ENCODE measurements at places on chromosomes 4 and X. TPM values are rescaled to one million over a fixed set of nuclear protein-coding genes. Genes with fewer than 3 reads are reported as not detected.
A peak's percentile ranks its signal among the peaks of the same experiment; 100 is the strongest.

GRCh38 chr4:127498366-127498765 is 134.4 kb upstream of the INTU start:
- no peak overlapping the region for H3K4me3 ChIP-seq
- H3K27ac ChIP-seq: no peak overlapping the region
- H3K36me3 ChIP-seq: no peaks in the 10 kb centered on the region
- no peak for DNase-seq
- no peaks in the 10 kb centered on the region for H3K27me3 ChIP-seq

GRCh38 chr4:2852481-2852921 is 8.9 kb downstream of the ADD1 start:
- H3K27ac ChIP-seq: peak overlapping the region; percentile 65
- peak; percentile 80 for DNase-seq
- H3K4me3 ChIP-seq: no peak overlapping the region
- H3K27me3 ChIP-seq: no peaks in the 10 kb centered on the region
- peaks cover 82% of the 10 kb centered on the region for H3K4me1 ChIP-seq

GRCh38 chr4:173269280-173269679 is 64.9 kb downstream of the HMGB2 start:
- no peak overlapping the region for H3K4me3 ChIP-seq
- no peak overlapping the region for H3K27ac ChIP-seq
- H3K27me3 ChIP-seq: no peaks in the 10 kb centered on the region
- H3K4me1 ChIP-seq: peaks cover 25% of the 10 kb centered on the region
- DNase-seq: no peak

DNA sequence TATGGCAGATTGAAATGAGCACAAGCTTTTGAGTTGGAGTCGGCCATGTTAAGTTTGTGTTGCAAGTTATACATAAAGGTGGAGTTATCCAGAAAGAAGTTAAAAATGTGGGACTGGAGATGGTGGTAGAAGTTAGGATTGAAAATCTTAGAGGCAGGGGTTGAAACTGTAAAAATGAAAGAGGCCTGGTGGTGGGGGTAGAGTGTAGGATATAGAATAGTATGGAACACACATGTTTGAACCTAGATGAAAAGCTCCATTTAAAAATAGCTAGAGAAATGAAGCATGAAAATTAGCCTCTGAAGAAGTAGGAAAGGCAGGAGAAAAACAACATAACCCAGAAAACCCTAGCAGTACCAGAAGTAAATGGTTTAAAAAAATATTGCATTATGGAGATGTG is 131.8 kb upstream of the ENPEP start:
- no peaks in the 10 kb centered on the region for H3K4me1 ChIP-seq
- no peaks in the 10 kb centered on the region for H3K27me3 ChIP-seq
- H3K4me3 ChIP-seq: no peak overlapping the region
- no peaks in the 10 kb centered on the region for H3K36me3 ChIP-seq
- DNase-seq: no peak

GRCh38 chr4:139851639-139852038 is 186.0 kb downstream of the MGST2 start:
- no peaks in the 10 kb centered on the region for H3K36me3 ChIP-seq
- no peak overlapping the region for H3K27ac ChIP-seq
- H3K4me3 ChIP-seq: no peak overlapping the region
- DNase-seq: no peak
- H3K27me3 ChIP-seq: no peaks in the 10 kb centered on the region

Gene GPRASP2
- total RNA-seq: 15.3 TPM

- H3K4me1 ChIP-seq: no peaks in the 10 kb centered on the region
- H3K36me3 ChIP-seq: no peaks in the 10 kb centered on the region
- H3K27me3 ChIP-seq: peaks cover 12% of the 10 kb centered on the region
- no peak overlapping the region for H3K27ac ChIP-seq
Measured at GRCh38 chr4:56040842-56041241, 92.1 kb downstream of the CEP135 start.

Gene DRP2
- total RNA-seq: not detected

DNA sequence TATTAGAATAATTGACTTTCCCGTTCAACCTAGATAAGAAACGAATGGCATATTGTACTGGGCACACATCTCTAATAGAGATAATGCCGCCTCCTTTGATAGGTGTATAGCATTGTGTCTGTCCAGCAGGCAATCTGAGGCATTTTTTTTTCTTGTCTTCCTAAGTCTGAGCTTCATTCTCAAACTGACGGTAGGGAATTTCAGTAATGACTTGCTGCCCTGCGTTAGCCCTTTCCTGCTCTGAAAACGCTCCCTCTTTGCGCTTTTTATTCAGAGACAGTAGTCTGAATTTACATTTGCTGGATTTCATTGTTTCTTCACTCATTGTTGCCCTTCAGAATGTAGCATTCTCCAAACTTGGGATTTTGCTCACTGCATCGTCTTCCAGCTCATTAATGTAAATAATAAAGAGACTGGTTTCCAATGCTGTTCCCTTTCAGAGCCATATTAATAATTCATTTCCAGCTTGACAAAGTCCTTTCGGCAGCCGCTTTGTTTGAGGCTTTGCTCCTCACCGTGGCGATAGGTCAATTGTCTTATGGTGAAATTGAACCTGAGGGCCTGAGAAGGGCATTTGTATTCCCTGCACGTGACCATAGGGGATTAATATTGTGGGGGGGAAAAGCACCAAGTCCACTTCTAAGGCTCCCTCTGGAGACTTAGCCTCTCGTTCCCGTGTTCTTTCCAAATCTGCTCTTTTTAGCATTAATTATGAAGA is 412.1 kb downstream of the SMARCA1 start:
- DNase-seq: no peak
- H3K27ac ChIP-seq: no peak overlapping the region
- no peak overlapping the region for H3K4me3 ChIP-seq
- H3K27me3 ChIP-seq: no peaks in the 10 kb centered on the region

- no peaks in the 10 kb centered on the region for H3K4me1 ChIP-seq
- no peak overlapping the region for H3K27ac ChIP-seq
- H3K4me3 ChIP-seq: no peak overlapping the region
Measured at GRCh38 chrX:66110112-66110511, 53.9 kb upstream of the HEPH start.

Gene AMBN
- total RNA-seq: not detected

DNA sequence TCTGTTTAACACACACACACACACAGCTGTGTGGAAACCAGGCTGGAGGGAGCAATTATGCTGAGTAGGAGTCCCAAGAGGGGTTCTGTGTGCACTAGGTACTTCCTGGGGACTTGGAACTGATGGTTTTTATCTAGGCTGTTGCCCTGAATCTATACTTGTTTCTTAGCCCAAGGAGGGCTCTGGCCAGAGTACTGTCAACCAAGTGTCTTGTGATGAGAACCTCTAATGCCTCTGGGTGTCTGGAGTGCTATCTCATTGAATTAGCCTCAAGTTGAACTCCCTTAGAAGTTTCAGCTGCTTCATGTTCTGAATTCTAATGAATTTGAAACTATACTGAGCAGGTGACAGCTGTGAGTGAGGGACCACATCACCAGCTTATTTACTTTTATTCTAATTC is 16.6 kb downstream of the ARHGAP24 start:
- H3K27me3 ChIP-seq: no peaks in the 10 kb centered on the region
- no peak overlapping the region for H3K4me3 ChIP-seq
- H3K27ac ChIP-seq: peak overlapping the region; percentile 51
- peaks cover 3% of the 10 kb centered on the region for H3K4me1 ChIP-seq

Gene TMEM255A
- total RNA-seq: 2.4 TPM

Gene MAGED4
- total RNA-seq: 0.32 TPM

Gene CACNA1F
- total RNA-seq: 0.06 TPM

DNA sequence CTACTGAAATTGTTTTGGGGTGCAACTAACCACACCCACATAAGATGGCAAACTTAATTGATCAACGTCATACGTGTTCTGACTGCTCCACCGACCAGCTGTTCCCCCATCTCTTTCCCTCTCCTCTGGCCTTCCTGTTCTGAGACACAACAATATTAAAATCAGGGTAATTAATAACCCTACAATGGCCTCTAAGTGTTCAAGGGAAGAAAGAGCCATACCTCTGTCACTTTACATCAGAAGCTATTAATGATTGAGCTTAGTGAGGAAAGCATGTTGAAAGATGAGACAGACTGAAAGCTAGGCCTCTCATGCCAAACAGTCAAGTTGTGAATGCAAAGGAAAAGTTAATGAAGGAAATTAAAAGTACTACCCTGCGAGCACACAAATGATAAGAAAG is 173.9 kb upstream of the FTHL17 start:
- no peak overlapping the region for H3K4me3 ChIP-seq
- H3K27me3 ChIP-seq: no peaks in the 10 kb centered on the region
- H3K36me3 ChIP-seq: no peaks in the 10 kb centered on the region
- H3K27ac ChIP-seq: no peak overlapping the region
- no peaks in the 10 kb centered on the region for H3K4me1 ChIP-seq

DNA sequence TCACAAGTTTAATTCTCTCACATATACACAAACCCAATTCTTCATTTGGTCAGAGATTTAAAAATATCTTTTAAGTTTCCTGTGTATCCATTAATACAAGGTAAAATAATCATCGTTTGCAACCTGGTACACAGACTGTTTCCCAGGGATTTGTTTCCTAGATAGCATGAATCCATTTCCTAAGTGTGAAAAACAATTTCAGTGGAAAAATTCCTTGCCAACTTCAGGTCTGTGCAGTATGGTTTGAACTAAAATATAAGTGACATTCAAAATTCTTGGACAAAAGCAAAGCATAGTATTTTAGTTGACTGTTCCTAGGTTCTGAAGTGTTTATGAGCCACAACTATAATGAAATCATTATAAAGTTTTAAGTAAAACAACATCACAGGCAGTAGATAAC is 24.4 kb downstream of the NAF1 start:
- H3K36me3 ChIP-seq: no peaks in the 10 kb centered on the region
- no peaks in the 10 kb centered on the region for H3K4me1 ChIP-seq
- H3K27ac ChIP-seq: no peak overlapping the region

- no peaks in the 10 kb centered on the region for H3K27me3 ChIP-seq
- no peak for DNase-seq
Measured at GRCh38 chrX:18173494-18174180, 47.0 kb downstream of the BEND2 start.

Gene CLTRN
- total RNA-seq: 1.2 TPM

- H3K27ac ChIP-seq: no peak overlapping the region
- no peaks in the 10 kb centered on the region for H3K27me3 ChIP-seq
- no peak for DNase-seq
- H3K4me1 ChIP-seq: no peaks in the 10 kb centered on the region
- H3K4me3 ChIP-seq: no peak overlapping the region
- H3K36me3 ChIP-seq: no peaks in the 10 kb centered on the region
Measured at GRCh38 chrX:7389576-7389975, 241.6 kb upstream of the PUDP start.

Gene PPP1R2C
- not detected for total RNA-seq

DNA sequence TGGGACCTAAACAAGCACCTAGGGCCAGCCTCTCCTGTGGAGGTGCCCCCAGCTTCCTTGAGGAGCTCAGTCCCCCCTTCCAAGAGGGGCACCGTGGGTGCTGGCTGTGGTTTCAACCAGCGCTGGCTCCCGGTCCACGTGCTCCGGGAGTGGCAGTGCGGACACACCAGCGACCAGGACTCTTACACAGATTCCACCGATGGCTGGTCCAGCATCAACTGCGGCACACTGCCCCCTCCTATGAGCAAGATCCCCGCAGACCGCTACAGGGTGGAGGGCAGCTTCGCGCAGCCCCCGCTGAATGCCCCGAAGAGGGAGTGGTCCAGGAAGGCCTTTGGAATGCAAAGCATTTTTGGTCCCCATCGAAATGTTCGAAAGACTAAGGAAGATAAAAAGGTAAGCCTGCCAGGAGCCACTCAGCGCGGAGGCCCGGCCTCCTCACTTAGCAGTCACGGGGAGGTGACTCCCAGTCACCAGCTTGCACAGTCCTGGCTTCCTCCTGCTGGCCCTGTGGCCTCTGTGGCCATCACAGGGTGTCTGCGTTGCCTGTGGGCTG is 24.9 kb downstream of the RGS12 start:
- peak; percentile 16 for DNase-seq
- no peaks in the 10 kb centered on the region for H3K36me3 ChIP-seq
- H3K4me3 ChIP-seq: no peak overlapping the region
- H3K4me1 ChIP-seq: peaks cover 19% of the 10 kb centered on the region

GRCh38 chrX:71976753-71977152 is 66.1 kb downstream of the NHSL2 start:
- DNase-seq: no peak
- no peaks in the 10 kb centered on the region for H3K4me1 ChIP-seq
- no peaks in the 10 kb centered on the region for H3K27me3 ChIP-seq
- no peak overlapping the region for H3K27ac ChIP-seq

- no peaks in the 10 kb centered on the region for H3K27me3 ChIP-seq
- no peak for DNase-seq
- H3K4me3 ChIP-seq: no peak overlapping the region
Measured at GRCh38 chr4:87366521-87367162, 24.3 kb downstream of the HSD17B11 start.

- H3K4me3 ChIP-seq: no peak overlapping the region
- H3K27me3 ChIP-seq: no peaks in the 10 kb centered on the region
- no peaks in the 10 kb centered on the region for H3K36me3 ChIP-seq
- no peak for DNase-seq
- no peaks in the 10 kb centered on the region for H3K4me1 ChIP-seq
Measured at GRCh38 chrX:34197946-34198345, 65.8 kb upstream of the FAM47A start.

Gene XK
- total RNA-seq: 16.4 TPM

DNA sequence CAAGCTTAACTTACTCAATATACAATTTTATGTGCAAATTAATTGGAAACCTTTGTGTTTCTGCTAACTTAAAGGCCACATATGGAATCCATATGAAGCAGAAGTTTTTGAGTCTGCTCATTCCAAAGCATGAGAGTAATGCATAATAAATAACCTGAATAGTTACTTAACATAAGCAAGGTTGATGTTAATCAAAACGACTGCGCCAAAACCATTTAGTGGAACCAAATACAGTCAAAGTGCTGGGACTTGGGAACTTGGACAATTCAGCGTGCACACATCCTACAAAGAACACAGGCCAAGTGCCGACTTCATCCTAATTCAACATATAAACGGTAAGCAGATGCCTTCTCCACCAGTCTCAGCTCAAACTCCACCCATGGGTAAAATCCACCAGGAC is 17.0 kb downstream of the TSPAN5 start:
- no peak overlapping the region for H3K4me3 ChIP-seq
- H3K4me1 ChIP-seq: no peaks in the 10 kb centered on the region
- no peak for DNase-seq
- H3K27me3 ChIP-seq: no peaks in the 10 kb centered on the region
- no peaks in the 10 kb centered on the region for H3K36me3 ChIP-seq
- no peak overlapping the region for H3K27ac ChIP-seq

GRCh38 chr4:187436251-187436650 is 559.3 kb upstream of the ZFP42 start:
- H3K27ac ChIP-seq: no peak overlapping the region
- no peaks in the 10 kb centered on the region for H3K27me3 ChIP-seq
- DNase-seq: no peak
- no peaks in the 10 kb centered on the region for H3K36me3 ChIP-seq
- no peak overlapping the region for H3K4me3 ChIP-seq
- H3K4me1 ChIP-seq: no peaks in the 10 kb centered on the region

DNA sequence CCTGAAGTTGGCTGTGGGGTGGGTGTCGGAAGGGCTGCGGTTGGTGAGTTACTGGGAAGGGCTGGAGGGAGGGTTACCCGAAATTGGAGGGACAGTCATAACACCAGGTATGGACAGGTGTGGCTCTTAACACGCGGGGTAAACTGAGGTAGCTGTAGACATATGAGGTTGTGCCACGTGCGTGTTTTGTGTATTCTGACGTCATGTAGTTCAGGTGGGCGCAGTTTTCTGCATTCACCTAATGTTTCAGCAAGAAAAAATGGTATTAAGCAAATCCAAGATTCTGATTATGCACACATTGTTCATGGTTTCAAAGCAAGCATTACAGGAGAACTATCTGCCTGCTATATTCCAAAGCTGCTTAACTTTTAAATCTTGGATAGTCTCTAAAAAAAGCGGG is 83.5 kb upstream of the GPM6B start:
- H3K27me3 ChIP-seq: no peaks in the 10 kb centered on the region
- H3K4me1 ChIP-seq: no peaks in the 10 kb centered on the region
- no peak overlapping the region for H3K4me3 ChIP-seq
- DNase-seq: no peak
- no peaks in the 10 kb centered on the region for H3K36me3 ChIP-seq
- no peak overlapping the region for H3K27ac ChIP-seq

Measured in heart left ventricle (tissue), 16 donors.